ENCODE measurements at places on chromosomes 12 and 14.
A peak's percentile ranks its signal among the peaks of the same experiment; 100 is the strongest.

- DNase-seq = peak; percentile 86
Observed at GRCh38 chr12:96989916-96990315, 82.9 kb downstream of the NEDD1 start.

- no peak for DNase-seq
Observed at GRCh38 chr14:104717646-104718045, 6.4 kb upstream of the ADSS1 start.

DNA sequence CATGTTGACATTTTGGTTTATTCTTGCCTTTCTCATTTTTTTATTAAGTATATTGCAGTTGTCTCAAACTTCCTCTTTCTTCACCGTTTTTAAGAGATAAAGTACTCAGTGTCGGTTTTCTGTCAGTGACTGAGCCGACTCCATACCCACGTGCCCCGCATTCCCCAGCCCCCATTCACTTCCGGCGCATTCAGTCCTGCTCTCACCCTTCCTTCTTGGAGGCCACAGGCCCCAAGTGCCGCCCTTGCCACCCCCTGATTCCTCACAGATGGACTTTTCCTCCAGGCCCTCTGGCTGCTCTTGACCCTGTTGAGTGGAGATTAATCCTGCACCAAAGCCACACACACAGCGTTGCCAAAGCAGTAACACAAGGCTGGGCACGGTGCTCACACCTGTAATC lies 19.1 kb upstream of the DNAH10 start:
- DNase-seq = no peak

DNA sequence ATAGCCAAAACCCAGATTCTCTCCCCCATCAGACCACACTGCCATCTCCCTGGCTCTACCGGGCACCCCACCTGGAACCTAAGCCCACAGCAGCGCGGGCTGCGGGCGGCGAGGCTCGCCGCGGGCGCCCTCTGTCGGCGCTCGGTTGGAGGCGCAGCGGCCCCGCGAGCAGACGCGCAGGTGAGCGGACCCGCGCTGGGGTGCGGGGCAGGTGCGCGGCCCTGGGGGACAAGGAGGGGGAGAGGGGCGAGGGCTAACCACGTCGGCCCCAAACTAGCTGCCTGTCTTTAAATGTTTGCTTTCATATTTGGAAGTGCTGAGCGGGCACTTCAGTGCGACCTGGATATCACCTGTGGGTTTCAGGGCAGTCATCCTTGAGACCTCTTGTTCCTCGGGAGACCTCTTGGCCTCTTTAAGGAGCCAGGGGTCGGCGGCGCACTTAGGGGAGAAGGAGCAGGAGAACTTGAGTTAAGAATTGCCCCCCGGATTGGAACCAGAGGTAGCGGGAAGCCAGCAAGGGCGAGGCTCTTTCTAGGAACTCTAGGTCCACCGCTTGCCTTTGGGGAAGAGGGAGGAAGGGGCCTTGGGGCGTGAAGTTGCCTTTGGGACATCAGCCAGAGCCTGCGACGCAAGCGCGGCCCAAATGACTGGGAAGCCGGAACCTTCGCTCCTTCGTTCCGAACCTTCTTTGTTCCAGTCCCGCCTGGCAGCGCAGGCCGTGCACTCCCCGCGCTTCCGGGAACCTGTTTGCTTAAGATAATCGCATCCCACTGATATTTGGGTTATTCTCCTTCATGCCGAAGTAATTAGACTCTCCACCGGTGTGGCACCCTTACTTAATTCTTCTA lies 78.7 kb downstream of the NEDD1 start:
- peak; percentile 72 for DNase-seq

- DNase-seq = no peak
Observed at GRCh38 chr12:2276288-2277033, 223.7 kb downstream of the CACNA1C start.

DNA sequence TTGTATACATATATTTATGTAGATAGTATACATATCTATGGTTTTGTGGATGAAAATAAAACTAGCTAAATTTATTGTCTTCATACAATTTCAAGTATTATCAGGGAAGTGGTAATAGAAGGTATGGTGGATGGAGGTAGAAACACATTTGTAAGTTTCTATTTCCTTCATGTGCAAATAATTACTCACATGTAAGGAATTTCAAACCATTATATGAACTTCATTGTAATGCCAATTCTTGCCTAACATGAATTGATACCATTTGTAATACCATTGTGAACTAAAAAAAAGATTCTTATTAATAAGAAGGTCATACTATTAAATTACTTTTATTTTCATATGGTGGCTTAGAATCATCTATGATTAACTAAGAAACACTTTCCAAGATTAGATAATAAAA lies 20.1 kb upstream of the PPFIA2 start:
- DNase-seq = no peak

DNA sequence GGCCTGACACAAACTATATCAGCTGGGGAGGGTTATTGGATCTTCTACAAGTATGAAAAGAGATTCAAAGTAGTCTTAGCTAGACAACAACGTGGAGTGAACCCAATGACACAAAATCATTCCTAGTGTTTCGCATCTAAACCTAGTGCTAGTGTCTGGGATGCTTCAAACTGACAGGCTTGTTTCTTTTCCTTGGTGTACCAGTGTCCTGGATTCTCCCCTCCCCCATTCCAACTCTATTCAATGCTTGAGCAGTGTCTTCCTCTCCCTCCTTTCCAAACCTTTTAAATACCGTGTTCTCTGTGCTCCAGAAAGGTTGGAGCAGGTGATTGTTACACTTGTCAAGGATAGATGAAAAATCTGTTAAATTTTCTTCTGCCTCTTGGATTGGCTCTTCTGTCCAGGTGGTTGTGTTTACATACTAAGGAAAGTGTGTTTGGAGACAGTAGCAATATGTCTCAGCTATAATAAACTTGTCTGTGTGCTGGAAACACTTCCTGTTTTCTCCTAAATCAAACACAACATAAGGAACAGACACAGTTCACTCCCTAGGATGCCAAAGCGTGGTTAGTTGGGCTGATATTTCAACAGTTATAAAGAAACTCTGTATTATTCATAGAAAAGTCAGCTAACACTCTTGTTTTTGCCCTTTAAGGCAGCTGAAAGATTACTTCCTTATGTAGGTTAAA lies 14.4 kb upstream of the GUCY2C start:
- peak; percentile 86 for DNase-seq

GRCh38 chr12:113857371-113857770 lies 108.8 kb downstream of the RBM19 start:
- DNase-seq = no peak

DNA sequence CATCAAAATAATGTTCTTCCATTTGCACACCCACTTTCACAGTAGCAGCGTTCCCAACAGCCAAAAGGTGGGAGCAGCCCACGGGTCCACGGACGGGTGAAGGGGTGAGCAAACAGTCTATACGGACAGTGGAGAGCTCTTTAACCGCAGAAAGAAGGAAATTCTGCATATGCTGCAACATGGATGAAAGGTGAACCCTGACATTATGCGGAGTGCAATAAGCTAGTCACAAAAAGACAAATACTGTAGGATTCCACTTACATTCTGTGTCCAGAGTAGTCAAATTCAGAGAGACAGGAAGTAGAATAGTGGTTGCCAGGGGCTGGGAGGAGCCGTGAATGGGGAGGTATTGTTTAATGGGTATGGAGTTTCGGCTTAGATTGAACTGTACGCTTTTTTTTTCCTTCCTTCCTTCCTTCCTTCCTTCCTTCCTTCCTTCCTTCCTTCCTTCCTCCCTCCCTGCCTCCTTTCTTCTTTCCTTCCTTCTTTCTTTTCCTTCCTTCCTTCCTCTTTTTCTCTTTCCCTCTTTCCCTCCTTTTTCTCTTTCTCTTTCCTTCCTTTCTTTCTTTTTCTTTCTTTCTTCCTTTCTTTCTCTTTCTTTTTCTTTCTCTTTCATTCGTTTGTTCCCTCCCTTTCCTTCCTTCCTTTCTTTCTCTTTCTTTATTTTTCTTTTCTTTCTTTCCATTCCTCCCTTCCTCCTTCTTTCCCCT lies 15.8 kb upstream of the ANKRD9 start:
- peak; percentile 76 for DNase-seq

DNA sequence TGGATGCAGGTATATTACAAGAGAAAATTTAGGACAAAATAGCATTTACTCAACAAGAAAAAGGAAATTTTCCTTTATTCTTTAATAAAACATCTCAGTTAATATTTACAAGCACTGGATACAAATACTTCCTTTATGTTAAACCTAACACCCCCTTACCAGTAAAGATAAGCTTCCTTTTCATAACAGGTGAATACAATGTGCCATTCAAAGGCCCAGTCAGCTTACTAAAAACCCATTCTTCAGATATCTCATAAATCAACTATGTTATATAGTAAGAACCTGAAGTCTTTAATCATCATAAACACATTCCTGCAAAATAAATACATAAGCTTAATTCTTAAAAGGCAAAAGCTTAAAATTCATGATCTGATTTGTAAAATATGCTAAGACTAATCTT lies 52.6 kb downstream of the LRP6 start:
- no peak for DNase-seq

DNA sequence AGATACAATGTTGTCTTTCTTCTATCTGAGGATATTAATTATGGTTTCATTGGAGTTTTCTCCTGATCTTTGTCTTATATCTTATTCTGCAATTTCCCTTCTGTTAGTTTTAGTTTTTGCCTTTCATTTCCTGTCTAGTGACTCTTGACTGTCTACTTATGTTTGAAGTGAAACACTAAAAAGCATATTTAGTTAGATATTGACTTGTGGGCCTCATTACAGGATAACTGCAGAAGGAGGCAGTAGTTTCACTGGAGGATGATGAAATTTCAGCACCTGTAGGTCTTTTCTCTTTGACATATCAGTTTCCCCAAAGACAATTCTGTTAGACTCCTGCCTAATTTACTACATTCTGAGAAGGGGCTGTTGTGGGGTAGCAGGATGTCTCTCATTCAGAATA lies 97.5 kb upstream of the NEDD1 start:
- no peak for DNase-seq

GRCh38 chr12:114501474-114501807 lies 95.5 kb upstream of the TBX5 start:
- DNase-seq = no peak

GRCh38 chr12:110379631-110380030 lies 23.9 kb downstream of the ANAPC7 start:
- DNase-seq = no peak

GRCh38 chr12:26800858-26801257 lies 32.1 kb downstream of the ITPR2 start:
- DNase-seq = no peak

DNA sequence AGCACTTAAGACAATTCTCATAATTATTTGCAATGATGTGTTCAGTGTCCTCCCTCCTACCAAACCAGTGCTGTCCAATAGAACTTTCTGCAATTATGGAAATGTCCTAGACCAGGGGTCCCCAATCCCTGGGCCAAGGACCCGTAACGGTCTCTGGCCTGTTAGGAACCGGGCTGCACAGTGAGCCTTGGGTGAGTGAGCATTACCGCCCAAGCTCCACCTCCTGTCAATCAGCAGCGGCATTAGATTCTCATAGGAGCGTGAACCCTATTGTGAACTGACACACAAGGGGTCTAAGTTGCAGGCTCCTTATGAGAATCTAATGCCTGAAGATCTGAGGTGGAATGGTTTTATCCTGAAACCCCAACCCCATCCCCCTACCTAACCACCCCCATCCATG lies 3.9 kb downstream of the SVOP start:
- no peak for DNase-seq

- DNase-seq = no peak
Observed at GRCh38 chr12:9856894-9857293, 12.3 kb downstream of the CLEC2B start.

DNA sequence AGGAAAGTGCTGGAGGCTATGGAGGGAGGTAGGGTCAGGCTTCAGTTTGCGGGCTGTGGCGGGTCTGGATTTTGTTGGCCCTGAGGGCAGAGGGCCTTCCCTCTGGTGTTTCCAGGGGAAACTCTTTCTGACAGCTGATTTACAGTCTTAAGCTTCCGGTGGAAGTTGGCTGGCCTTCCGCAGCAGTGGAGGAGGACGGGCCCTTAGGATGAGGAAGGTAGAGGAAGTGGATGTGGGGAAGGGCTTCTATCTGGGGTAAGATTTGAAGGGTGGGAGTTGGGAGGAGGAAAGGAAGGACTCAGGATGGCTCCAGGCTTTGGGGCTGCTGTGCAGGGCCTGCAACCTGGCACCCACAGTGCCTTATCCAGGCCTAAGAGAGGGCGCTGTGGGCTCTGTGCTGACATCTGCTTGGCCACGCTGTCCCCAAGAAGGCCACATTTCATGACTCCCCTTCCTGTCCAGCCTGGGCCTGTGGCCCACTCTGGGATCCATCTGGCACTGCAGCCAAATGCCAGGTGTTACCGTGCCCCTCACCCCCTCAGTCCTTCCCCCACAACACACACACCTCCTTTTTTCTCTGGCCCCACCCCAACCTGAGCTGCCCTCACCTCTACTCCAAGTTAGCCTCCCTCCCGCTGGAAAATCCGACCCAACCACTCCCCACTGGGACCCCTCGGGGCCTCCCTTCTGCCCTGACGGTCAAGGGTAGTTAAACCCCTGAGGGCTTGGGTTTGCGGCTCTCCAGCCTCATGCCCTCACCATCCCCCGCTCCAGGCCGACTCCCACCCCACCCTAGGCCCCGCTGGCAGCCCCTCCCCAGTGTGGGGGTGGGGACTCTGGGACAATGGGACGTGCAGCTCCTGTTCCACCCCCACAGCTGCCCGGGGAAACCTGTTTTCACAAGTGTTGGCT lies 7.7 kb upstream of the PPP1R13B start:
- no peak for DNase-seq

- no peak for DNase-seq
Observed at GRCh38 chr12:77349689-77350370, 284.5 kb upstream of the E2F7 start.

DNA sequence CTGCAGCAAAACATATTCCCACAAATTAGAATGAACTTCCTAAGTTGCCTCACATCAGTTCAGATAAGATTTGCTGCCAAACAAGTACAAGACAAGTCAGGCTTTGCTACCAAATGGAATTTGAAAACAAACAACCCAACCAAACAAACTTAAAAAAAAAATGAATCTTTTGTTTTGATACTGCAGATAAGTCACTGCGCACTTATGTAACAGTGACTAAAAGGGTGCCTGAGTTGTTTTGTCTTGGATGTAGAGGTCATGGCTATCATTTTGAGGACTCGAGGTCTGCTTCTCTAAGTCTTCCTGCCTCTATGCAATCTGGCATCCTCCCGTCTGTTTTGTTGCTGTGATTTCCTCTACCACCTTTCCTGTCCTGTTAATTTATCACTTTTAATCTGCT lies 11.1 kb upstream of the EPS8 start:
- no peak for DNase-seq

- DNase-seq = no peak
Observed at GRCh38 chr12:83074358-83074894, 387.7 kb downstream of the TMTC2 start.

DNA sequence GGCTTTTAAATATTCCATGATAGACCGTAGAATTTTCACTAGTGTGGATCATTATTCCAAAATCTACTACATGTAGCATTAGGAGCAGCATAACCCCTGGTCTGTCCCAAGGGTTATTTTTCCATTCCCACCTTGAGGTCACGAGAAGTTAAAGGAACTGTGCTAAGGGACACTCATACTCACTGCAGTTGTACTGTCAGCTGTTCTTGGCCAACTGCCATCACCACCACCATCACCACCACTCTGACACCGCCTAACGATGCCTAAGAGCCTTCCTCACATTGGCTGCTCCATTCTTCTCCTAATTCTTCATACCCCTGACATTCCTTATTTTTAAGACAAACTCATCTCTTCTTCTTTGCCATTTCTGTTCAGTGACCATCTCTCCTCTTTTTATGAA lies 13.4 kb upstream of the PTGDR start:
- DNase-seq = no peak

Data from NCI-H2081 (cell line).